ENCODE measurements at places on chromosomes 4 and X.

GRCh38 chr4:76302826-76303438, 3.6 kb upstream of the STBD1 start:
- DNase-seq: no peak

DNA sequence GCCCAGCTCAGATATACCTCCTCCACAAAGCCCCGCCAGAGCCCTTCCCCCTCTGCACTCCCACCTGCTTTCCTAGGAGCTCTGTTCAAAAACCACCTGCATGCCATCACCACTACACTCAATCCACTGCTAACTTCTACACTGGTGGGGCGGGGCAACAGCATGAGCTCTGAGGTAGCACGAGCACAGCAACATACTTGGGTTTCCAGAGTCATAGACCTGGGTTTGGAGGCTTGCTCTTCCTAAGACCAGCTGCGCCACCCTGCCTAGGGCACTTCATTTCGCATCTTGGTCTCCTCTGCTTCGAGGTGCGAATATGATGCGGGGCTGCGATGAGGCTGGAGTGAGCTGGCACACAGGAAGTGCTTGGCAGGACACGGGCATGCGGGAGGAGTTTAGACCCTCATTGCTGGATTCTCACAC, 3.6 kb downstream of the SASH3 start:
- no peak for DNase-seq

- no peak for DNase-seq
These were observed 20.7 kb upstream of the MAB21L2 start for GRCh38 chr4:150561143-150561737.

DNA sequence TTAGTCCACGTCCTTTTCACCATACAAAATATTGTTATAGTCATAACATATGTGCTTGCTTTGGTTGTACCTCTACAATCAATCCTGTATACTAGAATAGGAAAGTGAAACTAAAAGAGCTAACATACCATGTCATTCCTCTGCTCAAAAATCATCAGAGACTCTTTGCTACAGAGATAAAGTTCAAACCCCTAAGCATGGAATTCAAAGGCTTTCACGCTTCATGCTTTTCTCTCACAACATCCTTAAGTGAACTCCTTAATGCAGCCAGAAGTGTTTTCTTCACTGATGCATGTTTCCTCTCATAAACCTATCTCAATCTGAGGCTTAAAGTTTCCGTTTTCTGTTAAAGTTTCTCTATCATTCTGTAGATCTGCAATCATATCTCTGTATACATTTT, 744.6 kb upstream of the IGFBP7 start:
- no peak for DNase-seq

DNA sequence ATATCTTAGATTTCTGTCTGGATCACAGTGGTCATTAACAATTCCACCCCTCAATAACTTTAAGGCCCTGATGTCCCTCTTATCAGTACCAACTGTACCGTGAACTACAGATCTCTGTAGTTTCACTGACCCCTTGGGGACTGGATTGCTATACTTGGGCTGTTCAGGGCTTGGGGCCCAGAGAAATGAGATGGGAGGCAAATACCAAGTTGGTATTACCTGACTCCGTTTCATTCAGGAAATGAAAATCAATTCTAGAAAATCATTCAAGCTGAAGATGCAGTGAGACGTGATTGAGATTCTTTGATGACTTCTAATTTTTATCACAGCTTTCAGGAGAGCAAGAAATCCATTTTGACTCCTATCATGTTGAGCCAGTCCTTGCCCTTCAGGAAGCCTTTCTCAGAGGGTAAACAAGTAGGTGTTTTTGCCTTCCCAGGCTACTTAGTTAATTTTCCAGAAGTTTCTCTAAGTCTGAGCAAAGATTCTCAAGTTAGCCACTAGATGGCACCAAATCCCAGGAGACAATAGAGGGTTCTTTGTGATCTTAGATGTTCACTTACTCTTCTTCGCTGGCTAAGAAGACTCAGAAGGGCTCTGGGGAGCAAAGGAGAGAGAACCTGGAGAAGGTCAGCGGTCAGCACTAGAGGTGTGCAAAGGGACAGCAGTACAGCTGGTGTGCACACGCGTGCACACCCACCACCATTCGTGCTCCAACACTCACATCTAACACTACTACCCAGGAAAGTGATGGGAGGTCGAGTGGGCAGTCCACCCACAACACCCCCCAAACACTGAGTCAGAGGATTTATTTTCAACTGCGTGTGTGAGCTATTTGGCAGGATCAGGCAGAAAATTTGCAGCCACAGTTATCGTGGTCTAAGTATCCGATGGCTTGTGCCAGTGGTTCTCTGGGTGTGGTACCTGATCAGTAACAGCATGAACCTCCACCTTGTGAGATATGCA, 7.4 kb downstream of the HNRNPH2 start:
- no peak for DNase-seq

DNA sequence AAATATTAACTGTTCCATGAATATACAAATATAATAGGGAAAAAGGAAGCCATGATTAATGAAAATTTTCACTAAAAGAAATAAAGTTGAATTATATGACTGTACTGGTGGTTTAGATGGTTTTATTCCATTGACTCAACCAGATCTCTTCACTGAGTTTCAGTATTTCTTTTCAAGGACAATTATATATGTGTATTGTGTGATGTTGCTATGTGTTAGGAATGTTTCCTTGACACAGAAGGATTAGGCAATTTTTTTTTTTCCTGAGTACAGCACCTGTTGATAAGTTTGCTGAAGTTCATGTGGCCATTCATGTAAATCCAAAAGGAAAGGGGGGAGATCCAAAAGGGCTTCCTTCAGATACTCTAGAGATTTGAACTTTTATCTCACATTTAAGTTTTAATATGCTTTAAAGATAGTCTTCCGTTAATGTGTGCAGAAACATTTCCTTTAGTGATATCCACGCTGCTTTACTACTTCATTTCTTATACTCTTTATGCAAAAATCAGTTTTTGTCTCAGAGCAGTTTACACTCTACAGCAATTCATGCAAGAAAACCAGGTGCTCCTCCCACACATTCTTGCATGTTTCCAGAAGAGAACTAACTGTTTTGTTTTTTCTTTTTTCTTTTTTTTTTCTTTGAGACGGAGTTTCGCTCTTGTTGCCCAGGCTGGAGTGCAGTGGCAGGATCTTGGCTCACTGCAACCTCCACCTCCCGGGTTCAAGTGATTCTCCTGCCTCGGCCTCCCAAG, 249.1 kb downstream of the RPA4 start:
- DNase-seq: no peak

DNA sequence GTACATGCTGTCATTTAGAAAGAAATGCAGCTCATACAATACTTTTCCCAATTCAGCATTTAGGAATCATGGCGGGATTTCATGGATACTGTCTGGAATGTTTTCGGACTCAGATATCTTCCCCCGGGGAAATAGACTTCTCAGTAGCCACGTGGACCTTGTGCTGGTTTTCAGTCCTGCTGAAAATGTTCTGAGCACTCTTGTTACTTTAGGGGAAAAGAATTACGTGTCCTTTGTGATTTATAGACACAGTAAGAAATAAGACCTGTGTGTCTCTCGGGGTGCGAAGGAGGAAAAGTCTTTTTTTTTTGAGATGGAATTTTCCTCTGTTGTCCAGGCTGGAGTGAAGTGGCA, 3.8 kb downstream of the CD99 start:
- DNase-seq: no peak

DNA sequence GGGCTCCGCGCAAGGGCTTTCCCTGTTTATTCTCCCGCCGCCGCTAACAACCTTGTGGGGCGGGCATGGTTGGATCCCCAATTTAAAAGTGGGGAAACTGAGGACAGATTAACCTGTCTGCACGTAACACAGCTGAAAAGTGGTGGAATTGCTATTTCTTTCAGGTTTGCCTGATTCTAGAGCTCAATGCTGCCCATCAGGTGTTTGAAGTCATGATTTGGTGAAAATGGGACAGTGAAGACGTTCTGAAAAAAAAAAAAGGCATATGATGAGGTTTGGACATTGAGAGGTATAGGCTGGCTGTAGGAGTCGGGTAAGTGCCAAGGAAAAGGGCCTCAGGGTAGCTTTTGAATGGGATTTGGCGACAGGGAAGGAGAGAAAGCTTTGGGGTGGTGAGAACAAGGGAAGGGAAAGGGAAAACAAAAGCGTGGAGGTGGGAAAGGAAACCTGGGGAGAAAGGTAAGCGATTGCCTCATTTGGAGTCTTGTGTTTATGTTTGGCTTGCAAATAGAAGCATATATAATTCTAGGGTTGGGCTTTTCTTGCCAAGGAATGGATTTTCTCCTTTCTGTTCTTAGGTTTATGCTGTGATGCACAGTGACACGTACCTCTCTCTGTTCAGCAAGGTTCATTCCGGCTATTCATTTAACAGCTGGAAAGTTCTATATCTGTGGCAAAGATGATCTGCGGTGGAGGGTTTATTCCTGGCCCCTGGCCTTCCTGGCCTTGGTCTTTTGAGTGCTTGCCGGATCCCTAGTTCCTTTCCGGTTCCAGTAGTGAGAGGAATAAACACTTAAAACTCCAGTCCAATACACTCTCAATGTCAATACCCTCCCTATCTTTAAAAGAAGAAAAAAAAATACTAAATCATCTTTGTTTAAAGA, 2.4 kb upstream of the STIM2 start:
- DNase-seq: no peak

DNA sequence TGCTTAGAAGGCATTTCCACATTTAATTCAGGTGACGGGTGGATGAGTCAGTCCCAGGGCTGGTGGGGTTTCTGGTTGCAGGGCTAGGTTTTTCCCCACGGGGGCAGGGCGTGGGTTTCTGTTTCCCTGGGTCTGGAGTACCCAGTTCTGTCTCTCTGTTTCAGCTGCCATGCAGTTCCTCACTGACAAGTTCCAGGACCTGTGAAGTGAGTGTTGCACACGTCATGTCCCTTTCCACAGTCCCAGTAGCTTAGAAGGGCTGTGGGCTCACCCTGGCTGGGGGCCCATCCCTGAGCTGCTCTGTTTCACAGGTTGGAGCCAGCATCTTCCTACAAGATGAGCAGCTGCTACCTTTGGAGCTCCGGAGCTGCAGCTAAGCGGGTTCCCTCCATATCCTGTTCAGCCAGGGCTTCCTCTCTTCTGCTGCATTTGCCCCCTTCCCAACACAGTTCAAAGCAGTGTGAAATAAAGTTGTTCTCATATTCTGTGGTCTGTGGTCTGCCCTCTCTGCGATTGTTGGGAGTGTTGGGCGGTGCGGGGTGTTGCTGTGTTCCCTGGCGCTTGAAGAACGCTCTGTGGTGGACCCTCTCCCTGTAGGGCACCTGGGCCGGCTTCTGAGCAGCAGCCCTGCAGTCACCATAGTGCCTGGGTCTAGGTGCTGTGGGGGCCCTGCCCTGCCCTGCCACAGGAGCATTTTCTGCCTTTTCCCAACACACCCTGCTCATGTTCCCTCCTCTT, 3.9 kb downstream of the LOC101059915 start:
- DNase-seq: no peak

GRCh38 chr4:183395395-183395794, 49.0 kb upstream of the CDKN2AIP start:
- DNase-seq: no peak

DNA sequence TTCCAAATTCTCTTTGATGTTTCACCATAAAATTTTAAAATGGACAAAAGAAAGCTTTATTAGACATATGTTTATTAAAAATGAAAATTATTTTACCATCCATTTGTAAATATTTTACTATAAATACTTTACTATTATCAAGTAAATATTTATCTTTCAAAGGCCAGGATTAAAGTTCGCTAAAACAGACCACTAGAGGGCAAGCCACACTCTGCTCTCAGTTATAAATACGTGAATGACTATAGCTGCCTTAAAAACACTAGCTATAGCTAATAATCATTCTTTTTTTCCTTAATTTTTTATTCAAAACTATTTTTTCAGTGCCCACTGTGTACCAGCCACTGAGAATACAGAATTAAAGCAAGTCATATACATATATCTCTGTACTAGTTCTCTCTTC, 38.6 kb downstream of the UNC5C start:
- DNase-seq: no peak

DNA sequence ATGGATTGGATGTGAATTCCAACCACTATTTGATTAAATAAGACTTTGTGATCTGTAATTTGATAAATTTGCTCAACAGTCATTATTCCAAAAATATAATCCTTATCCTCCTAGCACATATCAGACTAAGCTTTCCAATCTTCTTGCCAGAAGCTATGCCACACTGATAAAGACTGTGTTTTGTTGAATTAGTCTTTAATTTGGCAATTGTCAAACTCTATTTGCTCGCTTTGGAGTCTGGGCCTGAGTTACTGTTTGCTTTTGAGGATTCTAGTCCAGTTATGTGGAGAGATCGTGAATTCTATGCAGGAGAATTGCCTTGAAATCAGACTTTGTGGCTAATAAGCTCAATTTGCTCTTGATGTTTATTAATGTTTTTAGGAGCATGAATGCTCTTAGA, 10.9 kb upstream of the RNF150 start:
- no peak for DNase-seq
